CD8-positive, alpha-beta T cell (primary cell): ENCODE measurements at places on chromosomes 3 and 15.
A peak's percentile ranks its signal among the peaks of the same experiment; 100 is the strongest.

GRCh38 chr3:126522363-126522788 lies 1.6 kb upstream of the CHST13 start:
- DNase-seq: peak; percentile 53

- no peak for DNase-seq
Measured at GRCh38 chr15:66860844-66861243, 158.8 kb downstream of the SMAD6 start.

DNA sequence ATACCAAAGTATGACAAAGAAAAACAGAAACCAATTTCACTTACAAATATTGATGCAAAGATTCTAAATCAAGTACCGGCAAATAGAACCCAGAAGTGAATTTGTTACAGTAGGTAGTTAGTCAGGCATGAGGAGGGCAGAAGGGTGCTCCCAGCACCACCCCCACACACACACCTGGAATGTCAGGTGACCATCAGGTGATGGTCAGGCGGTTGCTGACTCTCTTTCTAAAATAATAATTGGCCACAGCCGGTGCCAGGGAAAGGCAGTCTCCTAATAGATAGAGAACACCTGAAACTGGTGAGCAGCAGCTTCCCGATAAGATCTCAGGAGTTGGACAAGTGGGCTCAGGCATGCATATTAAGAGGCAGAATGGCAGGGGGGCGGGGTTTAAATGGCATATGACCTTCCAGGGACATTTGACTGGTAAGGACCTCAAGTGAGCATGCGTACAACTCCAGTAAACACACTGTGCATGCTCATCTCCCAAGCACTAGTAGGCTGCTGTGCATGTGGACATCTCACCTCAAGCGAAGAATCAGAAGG lies 131.1 kb downstream of the ANO10 start:
- no peak for DNase-seq

GRCh38 chr3:105999856-106000255 lies 131.0 kb upstream of the CBLB start:
- no peak for DNase-seq

DNA sequence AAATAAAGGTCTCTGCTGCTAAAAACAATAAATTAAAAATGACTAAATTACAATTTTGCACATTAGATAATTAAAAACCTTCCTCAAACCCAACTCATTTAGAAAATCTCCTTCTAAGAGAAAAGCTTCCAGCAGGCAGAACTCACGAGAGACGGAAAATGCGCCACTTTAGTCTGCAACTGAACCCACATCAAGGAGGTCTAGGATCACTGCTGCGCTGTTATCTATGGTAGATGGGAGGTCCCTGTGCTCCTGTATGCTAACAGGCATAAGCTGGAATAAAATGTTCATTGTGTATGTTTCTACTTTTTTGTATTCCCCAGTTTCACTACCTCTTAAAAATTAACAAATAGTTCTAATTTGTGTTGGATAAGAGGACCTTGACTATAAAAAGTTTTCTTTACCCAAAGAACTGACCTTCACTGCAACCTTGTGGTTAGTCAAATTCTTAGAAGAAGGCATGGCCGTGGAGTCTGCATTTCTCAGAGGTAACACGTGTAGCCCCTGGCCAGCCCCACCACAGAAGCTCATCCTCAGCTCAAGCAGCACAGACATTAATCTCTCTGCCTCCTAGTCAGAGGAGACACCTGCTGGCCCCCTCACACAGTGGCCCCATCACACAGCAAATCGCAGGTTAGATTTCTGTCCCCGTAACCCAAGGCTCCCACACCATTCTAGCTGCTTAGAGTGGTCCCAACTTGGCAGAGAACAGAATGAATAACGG lies 22.3 kb downstream of the STIMATE start:
- no peak for DNase-seq

- DNase-seq: no peak
Measured at GRCh38 chr3:171556148-171556547, 95.9 kb upstream of the TNIK start.

DNA sequence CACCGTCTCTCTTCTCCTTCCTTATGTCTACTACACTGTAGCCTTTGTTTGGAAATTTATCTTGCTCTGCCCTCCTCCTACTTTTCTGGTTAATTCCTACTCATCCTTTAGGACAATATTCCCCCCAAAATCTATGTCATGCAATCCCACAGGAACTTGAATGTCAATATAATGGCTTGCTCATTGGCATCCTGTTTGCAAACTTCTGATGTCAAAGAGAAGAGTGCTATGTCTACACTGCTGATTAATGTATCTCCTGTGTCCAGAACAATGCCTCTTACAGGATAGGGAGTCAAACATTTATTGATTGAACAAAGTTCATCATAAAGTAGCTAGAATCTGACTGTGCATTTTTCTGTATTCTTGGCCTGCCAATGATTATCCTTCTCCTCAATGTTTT lies 22.8 kb downstream of the SIDT1 start:
- DNase-seq: no peak

DNA sequence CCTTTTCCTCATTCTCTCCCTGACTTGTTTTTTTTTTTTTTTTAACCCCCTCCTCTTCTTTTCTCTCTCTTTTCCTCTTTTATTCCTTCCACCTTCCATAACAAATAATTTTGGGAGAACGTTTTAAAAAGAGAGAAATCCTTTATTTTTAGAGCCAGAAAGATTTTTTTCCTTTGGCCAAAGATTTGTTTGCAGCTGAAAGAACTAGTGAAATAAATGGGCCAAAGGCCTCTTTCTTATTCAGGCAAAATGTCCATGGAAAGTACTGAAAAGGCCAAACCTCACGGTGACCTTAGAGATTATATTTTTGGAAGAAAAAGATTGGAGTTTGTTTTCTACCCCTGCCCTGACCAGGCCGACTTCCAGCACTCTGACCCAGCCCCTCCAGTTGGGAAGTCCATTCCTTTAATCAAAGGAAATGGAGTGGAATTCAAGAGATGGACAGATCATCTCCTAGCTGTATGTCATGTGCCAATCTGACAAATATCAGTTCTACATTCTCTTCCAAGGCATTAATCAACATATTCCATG lies 214.3 kb upstream of the ADAMTS9 start:
- no peak for DNase-seq

DNA sequence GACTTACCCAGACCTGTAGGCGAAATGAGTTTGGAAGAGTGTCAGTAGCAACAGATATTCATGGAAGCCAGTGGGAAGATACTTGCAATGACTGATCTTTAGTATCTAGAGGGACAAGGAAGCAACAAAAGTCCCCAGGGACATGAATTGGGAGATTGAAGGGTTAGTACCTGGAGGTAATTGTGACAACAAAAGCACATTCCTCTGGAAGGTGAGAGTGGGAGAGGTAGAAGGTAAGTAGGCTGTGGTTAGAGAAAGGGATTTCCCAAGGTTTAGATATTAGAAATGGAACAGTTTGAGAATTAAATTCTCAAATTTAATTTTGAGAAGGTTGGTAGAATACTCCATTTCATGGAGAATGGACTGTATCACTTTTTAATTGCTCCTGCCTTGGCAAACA lies 191.4 kb downstream of the AKAP13 start:
- no peak for DNase-seq

GRCh38 chr15:78616506-78616905 lies 4.3 kb downstream of the CHRNA3 start:
- DNase-seq: no peak

DNA sequence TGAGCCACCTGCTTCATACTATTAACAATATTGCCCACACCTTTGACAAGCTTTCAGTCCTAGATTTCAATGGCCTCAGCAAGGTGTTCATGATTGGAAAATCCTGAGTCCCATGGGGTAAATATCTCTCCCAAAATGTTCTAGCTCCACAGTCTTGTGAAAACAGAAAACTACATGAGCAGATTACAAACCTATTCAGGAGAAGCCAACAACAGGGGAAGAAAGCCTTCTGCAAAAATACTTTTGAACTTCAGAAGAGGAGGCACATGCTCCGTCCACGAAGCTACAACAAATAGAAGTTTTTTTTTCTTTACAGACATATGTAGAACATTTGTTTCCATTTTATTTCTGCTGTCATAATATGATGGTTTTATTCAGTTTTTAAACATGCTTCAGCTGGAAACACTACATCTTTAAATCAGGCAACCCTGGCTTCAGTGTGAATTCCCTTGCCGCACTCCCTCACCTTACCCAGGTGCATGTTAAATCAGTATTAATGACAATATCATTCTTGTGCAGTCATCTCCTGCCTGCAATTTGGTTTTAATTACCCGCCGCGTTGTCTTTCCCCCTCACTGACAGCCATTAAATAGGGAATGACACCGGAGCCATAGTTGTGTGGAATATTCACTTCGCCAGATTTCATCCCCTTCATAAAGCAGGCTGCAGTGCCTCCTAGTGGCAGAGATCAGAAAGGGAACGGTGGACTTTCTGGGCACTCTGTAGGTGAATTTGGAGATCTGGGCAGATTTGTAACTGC lies 725.5 kb upstream of the ARRDC4 start:
- peak; percentile 20 for DNase-seq

GRCh38 chr3:138135833-138136194 lies 3.6 kb upstream of the A4GNT start:
- no peak for DNase-seq

DNA sequence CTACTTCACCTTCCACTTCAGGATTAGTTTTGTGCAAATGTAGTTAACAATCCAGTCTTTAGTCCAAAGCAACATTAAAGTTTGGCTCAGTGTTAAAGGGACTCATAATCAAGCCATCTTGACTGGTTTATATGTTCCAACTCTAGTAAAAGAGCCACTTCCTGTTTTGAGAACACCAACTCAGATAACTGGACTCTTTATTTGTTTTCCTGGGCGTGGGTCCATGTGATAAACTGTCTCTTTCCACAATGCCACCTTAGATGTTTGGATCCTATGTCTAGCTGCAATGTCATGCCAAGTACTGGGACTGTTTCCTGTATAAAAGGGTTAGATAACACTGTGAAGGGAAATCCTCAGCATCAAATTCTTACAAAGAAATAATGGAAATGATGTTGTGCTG lies 545.0 kb downstream of the PYDC2 start:
- DNase-seq: no peak

GRCh38 chr3:133486658-133487057 lies 86.8 kb downstream of the BFSP2 start:
- no peak for DNase-seq

GRCh38 chr3:104825116-104825515 lies 541.6 kb upstream of the ALCAM start:
- no peak for DNase-seq

DNA sequence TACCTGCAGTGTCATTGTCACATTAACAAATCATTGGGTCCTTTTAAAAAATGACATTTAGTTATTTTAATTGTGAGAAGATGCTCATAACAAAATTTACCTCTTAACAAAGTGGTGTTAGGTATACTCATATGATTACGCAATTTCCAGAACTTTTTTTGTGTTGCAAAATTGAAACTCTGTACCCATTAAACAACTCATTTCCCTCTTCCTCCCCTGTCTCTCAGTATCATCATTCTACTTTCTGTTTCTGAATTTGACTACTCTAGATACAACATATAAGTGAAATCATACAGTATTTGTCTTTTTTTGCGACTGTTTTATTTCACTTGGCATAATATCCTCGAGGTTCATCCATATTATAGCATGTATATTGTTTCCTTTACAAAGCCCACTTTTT lies 58.7 kb upstream of the CHST2 start:
- DNase-seq: no peak

DNA sequence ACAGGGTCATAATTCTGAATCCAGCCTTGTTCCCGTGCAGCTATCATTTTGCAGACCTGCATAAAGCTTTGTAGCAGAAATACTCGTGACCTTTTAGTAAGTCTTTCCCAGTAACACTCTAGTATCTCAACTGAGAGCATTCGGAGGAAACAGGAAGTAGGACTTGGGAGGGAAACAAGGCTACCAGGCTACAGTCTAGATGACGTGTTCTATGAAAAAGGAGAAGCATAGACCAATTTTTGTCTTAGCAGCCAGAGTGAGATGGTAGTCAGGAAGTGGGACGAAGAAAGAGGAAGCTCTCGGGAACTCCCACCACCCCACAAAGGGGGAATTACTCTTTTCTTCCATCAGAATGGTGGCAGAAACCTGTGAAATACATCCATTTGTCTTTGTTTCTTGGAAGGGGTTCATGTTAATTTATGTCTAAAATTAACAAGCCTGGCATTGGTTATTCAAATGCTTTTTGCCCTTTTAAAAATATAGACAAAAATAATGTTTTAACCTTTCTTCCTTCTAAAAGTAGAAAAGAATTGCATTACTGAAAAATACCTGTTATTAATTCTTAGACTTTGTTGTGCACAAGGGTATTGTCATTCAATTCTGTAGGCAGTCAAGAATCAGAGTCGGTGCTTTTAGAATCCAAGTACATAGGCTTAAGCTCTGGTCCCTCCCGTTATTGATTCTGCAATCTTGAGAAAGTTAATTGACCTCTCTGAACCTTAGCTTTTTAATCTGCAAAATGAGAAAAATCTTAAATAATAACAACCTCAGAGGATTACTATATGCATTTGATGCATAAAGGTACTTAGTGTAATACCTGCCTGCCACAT lies 1.6 kb upstream of the SUCNR1 start:
- no peak for DNase-seq

DNA sequence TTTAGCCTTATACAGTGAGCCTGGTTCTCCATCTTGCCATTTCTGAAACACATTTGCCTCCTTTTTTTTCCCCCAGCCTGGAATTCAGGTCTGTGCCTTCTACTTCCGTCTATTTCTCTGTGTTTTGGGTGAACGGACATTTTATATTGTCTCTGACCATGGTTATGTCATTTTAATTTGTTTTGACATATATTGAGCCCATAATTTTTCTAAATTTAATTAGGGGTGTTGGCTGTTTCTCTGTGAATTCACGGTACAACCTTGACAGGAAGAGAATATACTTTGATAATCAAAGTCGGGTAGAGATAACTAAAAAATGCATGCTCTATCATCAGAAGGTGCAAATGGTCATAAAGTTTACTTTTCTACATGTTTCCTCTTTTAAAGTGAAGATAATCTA lies 361.4 kb downstream of the VGLL3 start:
- no peak for DNase-seq

GRCh38 chr15:57505056-57505715 lies 86.5 kb upstream of the MYZAP start:
- DNase-seq: no peak

DNA sequence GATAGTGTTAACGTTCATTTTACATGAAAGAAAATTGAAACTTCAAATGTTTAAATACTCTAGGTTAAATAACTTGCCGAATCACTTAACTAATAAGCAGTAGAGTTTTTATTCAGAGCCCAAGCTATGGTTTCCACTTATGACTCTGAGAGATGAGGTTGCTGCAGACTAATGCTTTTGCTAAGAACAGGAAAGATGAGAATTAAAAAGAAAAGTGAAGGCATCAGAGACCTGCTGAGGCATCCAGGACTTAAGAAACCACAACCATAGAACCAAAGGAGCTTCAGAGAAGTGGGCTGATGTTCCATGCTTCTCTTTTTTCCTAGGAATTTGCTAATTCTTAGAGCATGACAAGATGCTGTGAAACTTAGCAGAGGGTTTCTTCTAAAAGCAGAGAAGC lies 9.5 kb downstream of the HMG20A start:
- DNase-seq: no peak

DNA sequence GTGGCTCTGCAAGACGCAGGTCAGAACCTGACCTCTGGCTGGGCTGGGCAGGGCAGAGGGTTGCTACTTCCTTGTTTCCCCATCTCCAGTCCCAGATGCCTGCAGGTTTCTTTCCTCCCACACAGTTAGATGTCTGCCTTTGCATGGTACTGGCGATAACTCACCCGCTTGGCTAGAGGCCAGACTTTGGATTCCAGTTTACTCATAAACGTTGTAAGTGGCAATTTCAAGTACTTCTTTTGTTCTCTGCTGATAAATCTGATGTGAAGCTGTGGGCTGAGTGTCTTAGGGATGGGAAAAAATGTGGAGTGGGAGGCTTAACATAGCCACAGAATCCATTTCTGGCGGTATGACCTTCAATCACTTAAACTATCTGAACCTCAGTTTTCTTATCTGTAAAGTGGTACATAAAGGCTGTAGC lies 194.2 kb downstream of the EBLN2 start:
- no peak for DNase-seq

- no peak for DNase-seq
Measured at GRCh38 chr3:127718916-127719290, 46.2 kb downstream of the ABTB1 start.
